Activated T-cell treated with anti-CD3 and anti-CD28 coated beads for 24 hours (primary cell): ENCODE measurements at places on chromosomes 5 and 9.

- no peak for DNase-seq
These were observed 207.7 kb downstream of the FRMD3 start for GRCh38 chr9:83330207-83331196.

- DNase-seq = no peak
These were observed 30.1 kb downstream of the B4GALT1 start for GRCh38 chr9:33136721-33137670.

DNA sequence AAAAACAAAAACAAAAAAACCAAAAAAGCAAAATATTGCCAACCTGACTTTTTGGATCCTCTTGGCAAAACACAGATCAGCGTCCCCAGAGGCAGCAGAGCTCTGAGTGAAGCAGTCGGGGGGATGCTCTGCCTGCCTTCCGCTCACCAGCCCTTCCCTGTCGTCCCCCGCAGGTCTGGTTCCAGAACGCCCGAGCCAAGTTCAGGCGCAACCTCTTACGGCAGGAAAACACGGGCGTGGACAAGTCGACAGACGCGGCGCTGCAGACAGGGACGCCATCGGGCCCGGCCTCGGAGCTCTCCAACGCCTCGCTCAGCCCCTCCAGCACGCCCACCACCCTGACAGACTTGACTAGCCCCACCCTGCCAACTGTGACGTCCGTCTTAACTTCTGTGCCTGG lies 20.7 kb downstream of the LHX2 start:
- DNase-seq = no peak

GRCh38 chr9:135346438-135347050 lies 133.0 kb upstream of the PPP1R26 start:
- DNase-seq = no peak

DNA sequence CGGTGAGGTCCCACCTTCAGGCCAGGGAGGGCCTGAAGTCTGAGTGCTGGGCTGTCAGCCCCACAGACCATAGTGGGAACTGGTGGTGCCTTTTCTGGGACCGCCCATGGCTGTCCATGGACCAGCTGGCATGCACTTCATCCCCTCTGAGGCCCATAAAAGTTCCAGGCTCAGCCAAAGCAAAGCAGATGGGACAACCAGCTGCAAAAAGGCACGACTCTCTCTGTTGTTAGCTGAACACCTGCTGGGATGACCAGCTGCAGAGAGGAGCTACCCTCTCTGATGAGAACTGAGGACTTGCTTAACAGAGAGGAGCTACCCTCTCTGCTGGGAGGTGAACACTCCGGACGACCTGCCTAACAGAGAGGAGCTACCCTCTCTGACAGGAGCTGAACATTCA lies 844.3 kb upstream of the DMAC1 start:
- no peak for DNase-seq

DNA sequence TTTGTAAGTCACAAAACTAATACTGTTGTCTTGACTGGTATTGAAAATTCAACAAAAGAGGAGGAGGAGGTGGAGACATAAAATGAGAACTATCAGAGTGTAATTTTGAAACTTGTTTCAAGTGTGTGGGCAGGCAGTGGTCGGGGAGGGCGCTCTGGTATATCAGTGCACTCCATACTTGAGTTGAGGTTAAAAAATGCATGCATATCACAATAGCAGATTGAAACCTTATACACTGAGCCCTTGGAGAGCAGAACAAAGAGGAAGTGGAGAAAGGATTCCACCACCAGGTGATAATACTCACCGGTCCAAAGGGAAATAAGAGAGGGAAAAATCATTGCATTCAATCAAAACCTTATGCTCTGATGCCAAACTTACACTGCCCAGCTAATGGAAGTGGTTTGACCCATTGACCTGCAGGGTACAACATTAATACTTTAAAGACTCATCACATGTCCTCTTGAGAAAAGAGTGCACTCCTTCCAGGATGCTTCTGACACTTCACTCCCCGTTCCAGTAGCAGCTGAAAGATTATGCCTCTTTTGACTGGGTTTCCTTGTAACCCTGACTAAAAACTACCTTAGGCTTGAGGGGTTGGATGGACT lies 79.5 kb upstream of the FAM169A start:
- DNase-seq = no peak

DNA sequence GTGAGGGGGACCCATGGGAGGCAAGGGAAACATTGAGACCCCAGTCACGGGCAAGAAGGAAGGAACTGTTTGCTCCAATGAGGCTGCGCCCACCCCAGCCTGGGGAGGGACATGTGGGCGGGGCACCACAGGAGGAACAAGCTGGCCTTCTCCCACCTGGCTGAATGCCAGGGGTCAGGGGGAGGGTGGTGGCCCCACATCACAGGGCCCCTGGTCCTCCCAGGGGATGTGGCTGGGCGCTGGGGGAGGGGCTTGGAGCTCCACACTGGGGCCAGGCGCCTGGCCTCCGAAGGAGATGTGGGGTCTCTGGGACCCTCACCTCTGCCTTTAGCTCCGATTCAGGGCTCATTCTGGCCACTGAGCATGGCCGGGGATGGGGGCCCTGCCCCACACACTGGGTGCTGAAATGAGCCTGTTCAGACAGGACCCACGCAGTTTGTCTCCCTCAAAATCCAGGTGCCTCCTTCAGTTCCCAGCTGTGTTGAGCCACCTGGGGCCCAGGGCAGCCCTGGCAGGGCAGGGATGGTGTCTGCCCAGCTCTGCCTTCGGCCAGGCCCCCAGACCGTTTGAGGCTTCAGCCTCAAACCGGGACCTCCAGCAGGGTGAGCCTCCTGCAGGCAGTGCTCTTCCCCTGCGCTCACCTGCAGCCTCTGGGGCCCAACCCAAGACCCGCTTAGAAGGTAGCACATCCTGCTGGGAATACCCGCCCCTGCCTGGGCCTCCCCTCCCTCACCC lies 33.2 kb upstream of the NOTCH1 start:
- DNase-seq = no peak

DNA sequence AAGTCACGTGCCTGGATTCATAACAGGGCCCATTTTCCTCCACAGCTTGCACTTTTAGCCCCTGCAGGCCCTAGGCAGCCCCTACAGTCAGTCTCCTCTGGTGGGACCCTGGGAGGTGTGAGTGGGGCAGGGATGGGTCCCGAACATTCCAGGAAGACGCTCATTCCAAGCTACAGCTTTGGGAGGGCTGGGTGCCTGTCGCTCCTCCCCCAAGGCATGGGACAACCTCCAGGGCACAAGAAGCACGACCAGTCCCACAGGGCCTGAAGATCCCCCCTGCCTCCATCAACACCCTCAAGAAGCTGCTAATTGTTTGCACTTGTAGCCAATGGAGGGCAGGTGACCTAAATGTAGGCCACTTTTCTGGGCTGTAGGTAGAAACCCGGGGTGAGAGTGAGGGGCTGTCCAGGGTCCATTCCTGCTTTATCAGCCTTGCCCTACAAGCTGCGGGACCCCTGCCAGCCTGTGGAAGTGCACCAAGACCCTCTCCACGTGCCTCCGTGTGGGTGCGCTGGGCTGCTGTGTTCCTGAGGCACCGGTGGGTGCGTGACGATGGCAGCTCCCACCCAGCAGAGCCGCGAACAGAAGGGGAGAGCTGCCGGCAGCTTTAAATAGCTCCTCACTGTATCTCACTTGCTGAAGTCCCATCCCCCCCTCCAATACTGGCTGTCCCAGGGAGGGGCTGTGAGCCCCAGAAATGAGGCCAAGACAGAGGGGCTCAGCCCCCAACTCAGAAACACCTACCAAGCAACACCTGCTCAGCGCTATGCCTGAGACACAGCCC lies 91.9 kb upstream of the ARAP3 start:
- no peak for DNase-seq

- DNase-seq = no peak
These were observed 484.3 kb downstream of the BNC2 start for GRCh38 chr9:16386007-16386826.

DNA sequence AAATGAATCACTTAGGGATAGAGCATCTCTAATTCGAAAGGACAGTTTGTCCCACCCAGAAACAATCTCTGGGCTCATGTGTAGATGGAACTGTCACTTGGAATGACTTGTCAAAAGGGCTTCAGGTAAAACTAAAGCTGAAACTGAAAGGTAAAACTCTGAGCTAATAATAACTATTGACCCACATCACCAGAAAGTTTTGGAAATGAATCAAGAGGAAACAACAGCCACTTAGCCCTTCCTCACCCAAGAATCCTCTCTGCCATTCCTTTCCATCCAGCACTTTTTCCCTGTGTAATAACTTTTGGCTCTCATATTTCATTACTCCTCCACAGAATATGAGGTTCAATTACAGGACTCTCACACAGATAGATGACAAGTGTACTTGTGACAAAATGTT lies 14.0 kb upstream of the GLRX start:
- no peak for DNase-seq

GRCh38 chr5:126368239-126368812 lies 54.9 kb upstream of the GRAMD2B start:
- DNase-seq = no peak

DNA sequence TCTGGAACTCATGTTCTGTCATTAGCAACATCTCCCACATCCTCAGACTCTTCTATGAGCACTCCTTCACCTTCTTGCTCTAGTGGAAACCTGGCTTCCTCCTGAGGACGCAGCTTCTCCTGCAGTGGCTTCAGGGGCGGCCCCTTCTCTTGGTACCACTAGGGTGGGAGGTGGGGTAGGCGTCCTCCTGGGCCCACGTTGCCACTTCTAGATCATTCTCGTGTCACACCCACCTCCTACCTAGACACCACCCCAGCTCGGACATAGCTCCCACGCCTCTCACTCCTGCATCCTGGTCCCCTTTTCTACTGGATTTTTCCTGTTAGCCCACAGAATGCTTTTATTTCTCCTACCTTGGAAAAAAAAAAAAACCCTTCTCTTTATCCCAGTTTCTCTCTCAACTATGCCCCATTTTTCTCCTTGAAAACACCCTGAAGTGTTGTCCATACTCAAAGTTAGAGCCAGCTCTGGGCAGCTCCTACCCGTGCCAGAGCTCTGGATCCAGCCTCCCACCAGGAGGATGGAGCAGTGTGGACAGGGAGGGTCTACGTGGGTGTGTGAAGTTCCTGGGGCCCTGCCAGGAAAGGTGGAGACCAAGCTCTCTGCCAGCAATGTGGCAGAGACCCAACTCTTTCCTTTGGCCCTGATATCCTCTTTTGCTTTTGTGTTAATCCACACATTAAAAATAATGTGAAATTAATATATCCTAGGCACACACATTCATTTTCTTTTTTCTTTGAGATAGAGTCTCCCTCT lies 179.2 kb downstream of the HSPA4 start:
- DNase-seq = no peak
